ENCODE measurements at places on chromosomes 5 and 9. TPM values are rescaled to one million over a fixed set of nuclear protein-coding genes. Genes with fewer than 3 reads are reported as not detected.

DNA sequence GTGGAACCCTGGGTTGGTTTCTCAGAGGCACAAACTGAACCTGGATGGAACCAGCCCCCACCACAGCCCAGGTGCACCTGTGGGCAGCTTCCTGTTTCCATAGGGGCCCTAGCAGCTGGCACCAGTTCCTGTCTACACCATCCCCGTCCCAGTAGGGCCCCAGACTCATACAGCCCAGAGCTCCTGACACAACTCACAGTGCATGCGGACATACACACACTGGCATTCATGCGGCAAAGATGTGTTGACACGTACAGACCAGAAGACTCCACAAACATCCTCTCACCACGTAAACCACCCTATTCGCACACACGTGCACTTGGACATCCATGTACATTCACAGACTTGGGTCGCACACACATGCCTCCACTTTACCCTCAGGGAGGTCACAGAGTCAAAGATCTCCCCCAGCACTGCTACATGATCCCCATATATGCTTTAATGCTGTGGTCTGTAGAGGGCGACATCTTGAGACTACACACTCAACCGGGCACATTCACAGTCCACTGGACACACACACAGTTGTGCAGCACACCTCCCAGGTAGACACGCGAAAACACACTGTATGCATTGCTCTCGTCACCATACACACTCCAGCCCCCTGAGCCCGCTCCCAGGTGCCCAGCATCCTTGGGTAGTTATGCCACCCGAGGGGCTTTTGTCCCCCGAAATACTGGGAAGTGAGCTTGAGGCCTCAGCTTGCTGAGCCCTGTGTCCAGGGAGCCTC is 22.4 kb downstream of the CXXC5 start:
- no peak for DNase-seq

- DNase-seq: no peak
These were observed 82.1 kb downstream of the MAMDC2 start for GRCh38 chr9:70125621-70126263.

GRCh38 chr9:71758277-71758676 is 10.0 kb downstream of the CEMIP2 start:
- DNase-seq: no peak

GRCh38 chr5:6412811-6413210 is 34.5 kb upstream of the MED10 start:
- DNase-seq: no peak

GRPEL2 gene
- 27.0 TPM for total RNA-seq

LCN9 gene
- total RNA-seq: not detected

DNA sequence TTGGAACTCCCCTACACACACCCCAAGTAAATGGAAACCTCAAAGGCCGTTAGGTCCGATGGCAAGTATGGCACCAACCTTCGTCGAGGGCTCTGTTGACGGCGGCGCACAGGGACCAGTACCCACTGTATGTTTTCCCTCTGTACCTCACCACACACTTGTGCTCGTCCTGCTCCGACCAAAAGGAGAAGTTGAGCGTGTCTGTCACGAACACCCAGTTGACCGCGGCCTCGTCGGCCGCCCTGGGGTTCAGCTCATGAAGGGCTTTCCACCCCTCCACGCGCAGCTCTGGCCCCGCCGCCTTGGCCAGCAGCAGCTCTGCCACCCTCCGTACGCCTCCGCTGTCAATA is 24.0 kb downstream of the HNRNPK start:
- DNase-seq: peak; percentile 53

NRG2 gene
- not detected for total RNA-seq

GRCh38 chr9:99820685-99821395 is 845 bp upstream of the NR4A3 start:
- peak; percentile 88 for DNase-seq

UNC13B gene
- 11.9 TPM for total RNA-seq

GLDC gene
- total RNA-seq: 0.11 TPM
